ENCODE measurements at places on chromosomes 2 and 18. TPM values are rescaled to one million over a fixed set of nuclear protein-coding genes. Genes with fewer than 3 reads are reported as not detected.

The CLEC4F gene
- total RNA-seq, result not detected

The MC4R gene
- total RNA-seq, result not detected

The RGPD3 gene
- total RNA-seq, result 0.44 TPM

The TRABD2A gene
- total RNA-seq, result 48.8 TPM

The DSG1 gene
- total RNA-seq, result not detected

All from CD4-positive, CD25-positive, alpha-beta regulatory T cell (primary cell).